ENCODE measurements at places on chromosomes 1 and 21.
A peak's percentile ranks its signal among the peaks of the same experiment; 100 is the strongest.

GRCh38 chr1:153168686-153169085, 18.0 kb upstream of the SPRR2G start:
- DNase-seq = no peak

- peak; percentile 80 for DNase-seq
Measured at GRCh38 chr1:244918421-244919319, 54.3 kb upstream of the HNRNPU start.

DNA sequence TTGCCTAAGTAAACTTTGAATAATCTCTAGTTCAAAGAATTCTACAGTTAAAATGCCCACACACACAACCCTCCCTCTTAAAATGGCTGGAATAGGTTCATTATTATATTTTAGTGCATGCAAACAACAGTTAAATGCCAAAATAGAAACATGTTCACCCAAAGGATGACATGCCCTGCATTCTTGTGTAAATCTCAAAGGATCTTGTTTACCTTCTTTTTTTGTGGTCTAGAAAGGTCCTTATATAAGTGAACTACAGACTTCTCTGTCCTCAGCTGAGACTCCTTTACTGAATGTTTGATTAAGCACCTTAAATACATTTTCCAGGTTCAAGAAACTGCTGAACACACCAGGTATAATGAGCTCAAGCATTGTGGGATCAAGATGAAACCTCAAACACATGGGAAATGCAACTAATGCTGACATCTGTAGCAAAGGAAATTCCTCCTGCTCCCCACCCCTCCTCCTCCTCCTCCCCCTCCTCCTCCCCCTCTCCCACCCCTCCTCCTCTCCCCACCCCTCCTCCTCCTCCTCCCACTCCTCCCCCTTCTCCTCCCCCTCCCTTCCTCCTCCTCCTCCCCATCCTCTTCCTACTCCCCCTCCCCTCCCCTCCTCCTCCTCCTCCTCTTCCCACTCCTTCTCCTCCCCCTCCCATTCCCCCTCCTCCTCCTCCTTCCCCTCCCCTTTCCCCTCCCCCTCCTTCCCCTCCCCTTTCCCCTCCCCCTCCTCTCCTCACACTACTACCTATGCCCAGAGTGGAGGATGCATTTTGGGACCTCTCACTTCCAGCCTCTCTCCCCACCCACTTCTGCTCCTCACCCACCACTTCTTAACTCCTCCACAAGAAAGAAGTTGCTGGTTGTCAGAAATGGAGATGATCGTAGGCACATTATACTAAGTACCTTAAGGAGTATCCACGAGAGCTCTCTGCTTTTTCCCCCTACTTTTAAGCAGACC, 233.9 kb downstream of the MRPL39 start:
- no peak for DNase-seq

DNA sequence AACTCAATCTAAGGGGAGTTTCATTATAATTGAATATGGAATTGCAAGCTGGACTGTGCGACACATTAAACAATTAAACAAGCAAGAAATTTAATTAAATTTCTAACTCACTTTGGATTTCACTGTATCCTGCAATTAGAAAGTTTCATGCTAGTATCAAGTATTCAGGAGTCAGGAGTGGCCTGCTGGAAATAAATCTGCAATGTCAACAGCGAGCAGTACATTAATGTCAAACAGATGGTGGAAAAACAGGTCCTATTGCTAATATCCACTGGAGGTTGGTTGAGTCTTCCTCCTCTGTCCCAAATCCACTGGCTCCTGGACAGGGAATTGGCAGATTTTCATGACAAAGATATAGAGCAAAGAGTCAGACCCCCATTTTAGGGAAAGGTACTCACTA, 237.1 kb downstream of the VAV3 start:
- no peak for DNase-seq

DNA sequence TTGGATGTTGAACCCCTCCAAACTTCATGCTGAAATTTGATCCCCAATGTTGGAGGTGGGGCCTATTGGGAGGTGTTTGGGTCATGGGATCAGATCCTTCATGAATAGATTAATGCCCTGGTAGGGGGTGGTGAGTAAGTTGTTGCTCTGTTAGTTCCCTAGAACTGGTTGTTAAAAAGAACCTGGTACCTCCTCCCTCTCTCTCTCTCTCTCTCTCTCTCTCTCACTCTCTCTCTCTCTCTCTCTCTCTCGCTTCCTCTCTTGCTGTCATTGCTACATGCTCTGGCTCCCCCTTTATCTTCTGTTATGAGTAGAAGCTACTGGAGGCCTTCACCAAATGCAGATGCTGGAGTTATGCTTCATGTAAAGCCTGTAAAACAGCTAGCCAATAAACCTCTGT, 498.2 kb upstream of the NR5A2 start:
- DNase-seq = no peak

DNA sequence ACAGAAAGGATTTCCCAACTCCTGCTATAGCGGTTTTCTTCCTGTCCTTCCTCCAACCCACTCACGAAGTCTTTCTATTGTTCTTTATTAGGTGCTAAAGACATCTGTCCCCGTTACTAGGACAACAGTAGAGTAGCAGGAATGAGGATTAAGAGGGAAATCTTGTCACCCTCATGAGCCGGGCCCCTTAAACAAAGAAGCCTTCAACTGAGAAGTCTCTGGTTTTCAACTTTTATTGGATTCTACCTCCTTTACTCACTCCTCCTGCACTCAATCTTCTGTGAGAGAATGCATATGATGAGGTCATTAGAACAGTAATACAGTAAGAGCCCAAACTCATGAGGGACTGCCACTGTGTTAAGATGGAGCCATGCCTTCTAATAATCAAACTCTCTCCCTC, 206.3 kb downstream of the OMA1 start:
- DNase-seq = no peak

DNA sequence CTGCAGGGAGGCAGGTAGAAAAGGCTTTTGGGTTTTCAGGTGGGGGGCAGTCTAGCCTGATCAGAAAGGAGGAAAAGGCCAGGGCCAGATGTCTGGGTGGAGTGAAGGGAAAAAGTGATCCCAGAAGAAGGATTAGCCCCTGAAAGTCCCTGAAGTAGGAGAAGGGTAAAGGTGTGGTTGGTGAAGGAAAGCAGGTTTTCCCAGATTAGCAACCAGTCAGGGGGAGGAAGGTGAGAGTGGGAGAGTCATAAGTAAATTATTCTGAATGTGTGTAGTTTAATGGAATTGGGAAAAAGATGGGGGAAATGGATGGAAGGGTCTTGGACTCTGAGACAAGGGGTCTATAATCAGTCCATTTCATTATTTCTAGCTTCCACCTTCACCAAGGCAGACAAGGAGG, 647 bp upstream of the SPRR1A start:
- no peak for DNase-seq

DNA sequence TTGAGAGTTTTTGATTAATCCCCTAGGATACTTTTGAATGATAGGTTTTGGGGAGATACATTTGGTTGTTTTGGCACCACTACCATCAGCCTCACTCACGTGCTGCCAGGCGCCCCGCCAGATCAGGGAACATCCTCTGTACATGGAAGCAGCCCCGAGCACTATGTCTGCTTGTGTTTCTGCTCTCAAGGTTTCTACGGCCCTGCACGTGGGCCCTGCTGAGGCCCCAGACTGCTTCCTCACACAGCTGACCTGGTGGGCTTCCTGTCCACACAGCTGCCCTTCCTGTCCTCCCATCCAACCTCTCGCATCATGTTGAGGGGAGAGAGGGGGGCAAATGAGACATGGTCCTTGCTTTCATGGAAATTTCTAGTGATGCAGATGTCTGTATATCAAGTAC, 20.0 kb downstream of the ADARB1 start:
- DNase-seq = no peak

- no peak for DNase-seq
Measured at GRCh38 chr1:52345252-52345651, 20.8 kb downstream of the CC2D1B start.

- DNase-seq = no peak
Measured at GRCh38 chr1:188817814-188818213, 1659.8 kb downstream of the BRINP3 start.

GRCh38 chr1:222275001-222275728, 272.7 kb downstream of the HHIPL2 start:
- DNase-seq = no peak

- DNase-seq = no peak
Measured at GRCh38 chr1:55061000-55061705, 21.8 kb downstream of the PCSK9 start.

DNA sequence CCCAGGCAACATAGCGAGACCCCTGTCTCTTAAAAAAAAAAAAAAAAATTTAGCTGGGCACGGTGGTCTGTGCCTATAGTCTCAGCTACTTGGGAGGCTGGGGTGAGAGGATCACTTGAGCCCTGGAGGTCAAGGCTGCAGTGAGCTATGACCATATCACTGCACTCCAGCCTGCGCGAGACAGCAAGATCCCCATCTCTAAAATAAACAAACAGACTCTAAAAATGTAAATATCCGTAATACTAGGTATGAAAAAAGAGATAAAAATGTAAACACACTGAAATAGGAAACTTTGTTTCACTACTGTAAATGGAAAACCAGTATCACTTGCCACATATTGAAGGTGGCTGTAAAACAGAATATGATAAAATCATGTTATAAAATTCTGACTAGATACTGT, 17.2 kb downstream of the ADAR start:
- DNase-seq = no peak

GRCh38 chr1:6082430-6082971, 36.8 kb downstream of the KCNAB2 start:
- DNase-seq = no peak
